Stimulated activated CD4-positive, alpha-beta T cell treated with anti-CD3 and anti-CD28 coated beads, Interleukin-2, amount 100 ng/mL, for 48 hours (primary cell): ENCODE measurements at places on chromosomes 2 and 18.
A peak's percentile ranks its signal among the peaks of the same experiment; 100 is the strongest.

DNA sequence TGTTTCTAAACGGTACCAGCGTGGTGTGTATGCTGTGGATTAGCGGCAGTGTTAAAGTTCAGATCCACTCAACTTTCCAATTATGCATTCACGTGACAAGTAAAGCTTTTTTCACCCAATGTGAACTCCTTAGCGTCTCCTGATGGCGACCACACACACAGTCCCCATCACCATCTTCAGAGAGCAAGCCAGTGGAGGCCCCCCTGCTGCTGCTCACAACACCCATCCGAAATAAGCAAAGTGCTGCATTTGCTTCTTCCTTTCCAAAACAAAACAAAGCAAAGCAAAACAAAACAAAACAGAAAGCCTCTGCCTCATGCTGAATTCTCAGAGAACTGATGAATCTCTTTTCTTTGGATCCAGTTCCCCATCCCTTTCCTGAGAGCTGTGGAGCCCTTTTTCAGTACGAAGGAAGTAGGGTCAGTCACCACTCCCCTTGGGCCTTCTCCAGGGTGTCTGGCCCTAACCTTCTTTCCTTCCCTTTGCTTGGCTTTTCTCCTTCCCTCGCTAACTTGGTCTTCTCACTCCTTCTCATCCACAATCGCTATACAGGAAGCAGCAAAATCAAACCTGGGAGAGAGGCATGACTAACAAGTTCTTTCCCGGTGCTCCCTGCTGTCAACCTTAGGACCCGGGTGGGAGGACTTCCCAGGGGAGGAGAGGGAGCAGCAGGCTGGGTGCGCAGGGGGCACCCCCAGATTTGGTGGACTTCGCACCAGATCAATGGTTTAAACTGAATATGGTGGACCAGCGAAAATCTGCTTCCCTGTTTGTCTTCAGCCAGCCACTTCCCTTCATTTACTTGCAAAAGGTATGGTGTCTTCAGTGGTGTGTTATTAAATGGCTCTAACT, 56.0 kb downstream of the NRP2 start:
- no peak for DNase-seq

GRCh38 chr2:225399504-225399903, at the start of gene NYAP2:
Gene NYAP2 (plus strand): TSS chr2:225399710. CDS start chr2:225408881, 9,171 bp downstream.
- no peak for DNase-seq

- DNase-seq = no peak
Measured at GRCh38 chr2:161136696-161137324, 23.4 kb upstream of the TANK start.

DNA sequence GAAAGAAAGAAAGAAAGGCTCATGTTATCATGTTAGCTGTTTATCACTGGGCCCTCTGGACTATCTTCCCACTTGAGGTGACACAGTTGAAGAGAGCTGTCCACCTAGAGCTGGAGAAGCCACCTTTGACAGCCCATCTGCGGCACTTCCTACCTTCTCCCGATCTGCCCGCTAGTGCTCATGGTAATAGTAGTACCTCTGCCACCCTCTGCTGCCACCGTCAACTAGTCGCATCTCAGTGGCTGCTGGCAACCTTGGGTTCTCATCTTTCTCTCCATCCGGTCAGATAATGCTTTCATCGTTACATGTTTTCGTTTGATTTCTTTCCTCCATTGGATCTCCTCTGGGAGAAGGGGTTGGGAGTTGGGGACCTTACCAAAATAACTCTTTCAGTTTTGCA, 63.2 kb upstream of the COPS8 start:
- no peak for DNase-seq

DNA sequence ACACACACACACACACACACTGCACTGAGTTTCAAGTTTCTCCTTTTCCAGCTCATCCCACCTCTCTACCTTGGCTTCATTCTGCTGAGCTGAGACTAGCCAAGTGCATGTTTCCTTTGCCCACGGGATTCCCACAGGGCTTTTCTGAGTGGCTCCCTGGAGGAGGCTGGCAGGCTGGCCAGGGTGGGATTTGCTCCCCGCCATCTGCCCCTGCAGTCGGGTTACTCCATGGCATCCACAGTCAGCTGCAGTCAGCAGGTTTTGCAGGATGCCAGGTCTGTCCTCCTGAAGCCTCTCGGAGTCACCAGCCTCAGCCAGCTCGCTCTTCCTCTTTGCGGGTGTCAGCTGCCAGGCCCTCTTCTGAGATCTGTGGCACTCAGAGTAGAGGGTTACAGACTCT, 783.7 kb upstream of the SOX11 start:
- DNase-seq = no peak

- no peak for DNase-seq
Measured at GRCh38 chr18:71966791-71967190, 577.4 kb downstream of the CBLN2 start.

DNA sequence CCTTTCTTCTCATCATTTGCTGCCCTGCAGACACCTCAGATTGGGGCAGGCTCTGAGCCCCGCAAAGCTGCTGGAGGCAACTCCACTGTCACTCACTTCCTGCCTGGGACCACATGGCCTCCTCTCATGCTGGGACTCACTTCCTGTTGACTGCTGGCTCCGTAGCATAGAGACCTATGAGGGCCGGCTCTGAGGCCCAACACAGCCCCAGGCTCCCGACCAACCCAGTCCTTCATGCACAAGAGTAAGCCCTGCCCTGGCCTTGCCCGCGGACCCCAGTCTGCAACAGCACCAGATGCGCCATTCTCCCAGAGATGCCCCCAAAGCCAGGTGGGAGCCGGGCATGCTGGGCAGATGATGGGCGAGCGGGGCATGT, 55.7 kb downstream of the DNMT3A start:
- peak; percentile 51 for DNase-seq

DNA sequence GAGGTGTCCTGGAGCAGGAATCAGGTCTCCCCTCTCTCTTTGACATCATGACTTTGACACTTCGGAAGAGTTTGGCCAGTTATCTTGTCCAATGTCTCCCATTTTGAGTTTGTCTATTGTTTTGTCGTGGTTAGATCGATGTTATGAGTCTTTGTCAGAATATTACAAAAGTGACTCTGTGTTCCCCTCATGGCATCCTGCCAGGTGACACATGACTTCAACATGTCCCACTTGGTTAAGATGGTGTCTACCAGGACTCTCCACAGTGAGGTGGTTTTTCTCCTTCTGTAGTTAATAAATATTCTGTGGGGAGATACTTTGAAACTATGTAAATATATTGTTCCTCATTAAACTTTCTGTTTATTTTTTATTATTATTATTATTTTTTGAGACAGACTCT, 76.6 kb upstream of the BZW1 start:
- DNase-seq = peak; percentile 28

GRCh38 chr2:113986762-113987290, 96.9 kb downstream of the ACTR3 start:
- DNase-seq = no peak

DNA sequence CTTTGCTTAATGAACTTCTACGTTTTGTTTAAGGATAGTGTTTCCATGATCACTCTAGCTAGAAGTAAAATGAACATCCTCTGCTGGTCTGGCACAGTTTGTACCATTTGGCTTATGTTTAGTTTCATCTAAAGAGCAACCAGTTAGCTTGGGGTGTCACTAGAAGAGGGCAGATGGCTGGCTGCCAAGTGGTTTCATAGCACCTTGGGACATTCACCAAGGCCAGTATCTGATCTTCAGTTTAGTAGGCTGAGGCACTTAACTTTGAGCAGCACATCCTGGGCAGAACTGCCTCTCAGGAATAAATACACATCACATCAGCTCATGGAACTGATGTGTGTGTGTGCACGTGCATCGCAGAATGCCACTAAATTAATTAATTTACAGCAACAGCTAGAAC, 68.4 kb downstream of the NXPH2 start:
- DNase-seq = no peak

- DNase-seq = no peak
Measured at GRCh38 chr2:52097071-52097470, 1065.1 kb upstream of the NRXN1 start.

DNA sequence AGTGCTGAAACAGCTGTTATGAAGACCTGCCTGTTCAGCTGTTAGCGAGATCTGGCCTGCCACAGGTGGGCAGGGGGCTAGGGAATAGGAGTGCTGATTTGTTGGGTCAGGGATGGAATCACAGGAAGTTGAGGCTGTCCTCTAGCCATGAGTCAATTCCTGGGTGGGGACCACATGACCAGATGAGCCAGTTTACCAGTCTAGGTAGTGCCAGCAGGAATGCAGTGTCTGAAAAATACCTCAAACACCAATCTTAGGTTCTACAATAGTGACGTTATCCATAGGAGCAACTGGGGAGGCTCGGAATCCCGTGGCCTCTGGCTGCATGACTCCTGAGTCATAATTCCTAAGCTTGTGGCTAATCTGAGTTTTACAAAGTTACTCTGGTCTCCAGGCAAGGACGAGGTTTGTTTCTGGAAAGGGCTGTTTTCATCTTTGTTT, 44.9 kb downstream of the DYSF start:
- no peak for DNase-seq

DNA sequence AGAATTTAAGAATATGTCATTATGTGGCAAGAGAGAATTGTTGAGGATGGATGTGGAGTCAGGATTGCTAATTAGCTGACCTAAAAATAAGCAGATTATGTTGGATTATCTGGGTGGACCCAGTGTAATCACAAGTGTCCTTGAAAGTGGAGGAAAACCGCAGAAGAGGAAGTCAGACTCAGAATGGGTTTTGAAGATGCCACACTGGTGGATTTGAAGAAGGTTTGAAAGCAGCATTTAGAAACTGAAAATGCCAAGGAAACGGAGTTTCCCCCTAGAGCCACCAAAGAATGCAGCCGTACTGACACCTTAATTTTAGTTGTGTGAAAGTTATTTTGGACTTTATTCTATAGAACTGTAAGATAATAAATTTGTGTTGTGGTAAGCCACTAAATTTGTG, 41.6 kb upstream of the DPP10 start:
- no peak for DNase-seq

DNA sequence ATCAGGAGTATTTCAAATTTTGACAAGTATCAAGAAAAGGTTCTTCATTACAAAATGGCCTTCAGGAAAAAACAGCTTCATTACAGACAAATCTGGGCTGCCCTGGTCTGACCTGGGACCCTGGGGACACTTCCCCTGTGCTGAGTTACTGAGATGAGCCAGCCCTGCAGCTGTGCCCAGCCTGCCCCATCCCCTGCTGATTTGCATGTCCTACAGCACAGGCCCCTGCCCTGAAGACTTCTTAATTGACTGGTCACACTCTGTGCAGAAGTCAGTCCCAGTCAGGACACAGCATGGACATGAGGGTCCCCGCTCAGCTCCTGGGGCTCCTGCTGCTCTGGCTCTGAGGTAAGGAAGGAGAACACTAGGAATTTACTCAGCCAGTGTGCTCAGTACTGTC, 235.1 kb downstream of the ANKRD36B start:
- no peak for DNase-seq
